ENCODE measurements at places on chromosomes 13 and 19.

- no peak for DNase-seq
Measured at GRCh38 chr19:7784856-7785255, 21.8 kb downstream of the CLEC4M start.

- no peak for DNase-seq
Measured at GRCh38 chr13:42001580-42001979, 40.7 kb upstream of the VWA8 start.

GRCh38 chr13:99566125-99567083 lies 65.1 kb downstream of the TM9SF2 start:
- DNase-seq: no peak

- DNase-seq: no peak
Measured at GRCh38 chr13:50649211-50649610, 194.3 kb downstream of the DLEU7 start.

GRCh38 chr19:1067341-1067957 lies 482 bp downstream of the ARHGAP45 start:
- no peak for DNase-seq

DNA sequence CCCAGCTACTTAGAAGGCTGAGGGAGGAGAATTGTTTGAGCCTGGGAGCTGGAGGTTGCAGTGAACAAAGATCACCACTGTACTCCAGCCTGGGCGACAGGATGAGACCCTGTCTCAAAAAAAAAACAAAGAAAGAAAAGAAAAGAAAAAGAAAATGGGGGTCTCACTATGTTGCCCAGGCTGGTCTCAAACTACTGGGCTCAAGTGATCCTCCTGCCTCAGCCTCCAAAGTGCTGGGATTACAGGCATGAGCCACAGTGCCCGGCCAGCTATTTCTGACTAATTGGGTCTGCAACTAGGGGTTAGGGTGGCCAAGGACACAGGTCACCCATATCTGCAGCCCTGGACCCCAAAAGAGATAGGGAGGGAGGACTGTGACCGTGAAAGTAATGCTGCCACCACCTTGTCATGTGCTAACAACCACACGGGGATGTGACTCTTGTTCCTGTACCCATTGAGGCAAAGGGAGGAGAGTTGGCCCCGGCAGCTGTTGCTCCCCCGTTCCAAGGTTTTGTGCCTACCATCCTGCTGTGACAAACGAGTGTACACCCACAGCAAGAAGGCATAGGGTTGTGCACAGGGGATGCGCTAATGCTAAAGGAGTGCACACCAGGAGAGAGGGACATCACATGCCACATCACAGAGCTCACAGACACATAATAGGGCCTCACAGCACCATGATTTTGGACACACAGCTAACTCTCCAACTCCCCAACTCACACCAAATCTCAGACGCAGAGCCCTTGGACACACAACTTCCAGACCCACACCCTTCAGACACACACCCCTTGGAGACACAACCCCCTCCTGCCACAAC lies 619 bp downstream of the MEF2B start:
- DNase-seq: no peak

DNA sequence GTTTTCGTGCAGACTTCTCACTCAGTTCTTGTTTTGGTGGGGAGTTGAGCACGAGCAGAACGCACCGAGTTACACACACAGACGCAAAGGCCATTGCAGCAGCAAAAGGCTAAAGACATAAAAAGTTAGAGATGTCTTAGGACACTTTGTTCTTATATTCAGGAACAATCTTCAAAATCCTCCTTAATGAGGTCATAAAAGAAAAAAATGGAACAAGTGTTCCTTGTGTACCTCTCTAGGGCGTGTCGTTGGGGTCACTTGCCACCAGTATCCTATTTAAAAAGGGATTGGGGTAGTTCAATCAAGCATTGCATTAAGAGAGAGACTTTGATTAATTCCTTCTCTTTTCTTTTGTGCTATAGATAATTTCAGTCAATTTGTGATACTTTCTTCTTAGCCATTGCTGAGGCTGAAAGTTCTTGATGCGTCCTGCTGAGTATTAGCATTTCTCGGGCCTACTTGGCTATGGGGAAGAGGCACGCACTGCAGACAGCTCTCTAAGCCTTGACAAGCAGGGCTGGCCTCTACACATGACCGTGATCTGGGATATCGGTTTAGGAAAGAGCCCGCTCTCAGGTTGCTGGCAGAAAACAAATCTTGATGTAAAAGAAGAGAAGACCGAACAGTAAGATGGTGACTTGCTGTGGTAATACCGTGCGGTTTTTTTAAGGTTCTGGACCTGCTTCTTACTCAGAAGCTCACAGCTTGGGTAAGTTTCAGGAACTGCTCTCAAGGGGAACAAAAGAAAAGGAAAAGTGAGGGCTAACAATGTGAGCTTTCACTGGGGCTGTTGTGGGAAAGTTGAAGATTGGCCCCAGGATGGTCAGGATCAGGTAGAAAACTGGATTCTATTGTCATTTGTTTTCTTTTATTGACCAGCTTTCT lies 223.6 kb downstream of the TM9SF2 start:
- no peak for DNase-seq

DNA sequence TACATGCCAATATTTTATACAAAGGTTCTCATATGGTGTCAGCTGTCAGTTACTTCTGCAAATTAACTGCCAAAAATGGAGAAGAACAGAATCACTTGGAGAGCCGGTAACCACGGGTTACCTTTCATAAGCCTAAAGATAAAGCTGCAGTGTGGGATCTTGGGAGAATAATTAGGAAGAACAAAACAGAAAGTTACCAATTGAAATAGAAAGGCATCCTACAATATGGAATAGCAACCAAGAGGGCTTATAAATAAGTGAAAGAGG lies 74.2 kb downstream of the TSHZ3 start:
- DNase-seq: no peak

- DNase-seq: no peak
Measured at GRCh38 chr13:21065686-21066085, 4.3 kb upstream of the LATS2 start.

DNA sequence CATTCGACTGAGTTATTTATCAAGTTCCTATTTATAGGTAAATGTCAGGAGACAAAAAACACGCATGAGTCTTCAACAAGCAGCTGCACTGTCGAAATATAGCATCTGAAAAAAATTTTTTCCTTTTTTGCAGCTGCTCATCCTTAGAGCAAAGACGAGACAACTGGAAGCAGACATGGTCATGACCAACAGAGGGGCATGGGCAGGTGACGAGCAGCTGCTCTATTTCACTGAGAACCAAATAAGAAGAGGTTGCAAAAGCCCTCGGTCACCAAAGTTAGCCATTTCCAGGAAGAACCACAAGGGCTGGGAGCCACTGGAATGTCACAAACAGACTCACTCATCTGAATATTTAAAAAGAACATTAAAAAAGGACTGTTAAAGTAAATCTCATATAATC lies 22.2 kb downstream of the SOHLH2 start:
- DNase-seq: no peak

DNA sequence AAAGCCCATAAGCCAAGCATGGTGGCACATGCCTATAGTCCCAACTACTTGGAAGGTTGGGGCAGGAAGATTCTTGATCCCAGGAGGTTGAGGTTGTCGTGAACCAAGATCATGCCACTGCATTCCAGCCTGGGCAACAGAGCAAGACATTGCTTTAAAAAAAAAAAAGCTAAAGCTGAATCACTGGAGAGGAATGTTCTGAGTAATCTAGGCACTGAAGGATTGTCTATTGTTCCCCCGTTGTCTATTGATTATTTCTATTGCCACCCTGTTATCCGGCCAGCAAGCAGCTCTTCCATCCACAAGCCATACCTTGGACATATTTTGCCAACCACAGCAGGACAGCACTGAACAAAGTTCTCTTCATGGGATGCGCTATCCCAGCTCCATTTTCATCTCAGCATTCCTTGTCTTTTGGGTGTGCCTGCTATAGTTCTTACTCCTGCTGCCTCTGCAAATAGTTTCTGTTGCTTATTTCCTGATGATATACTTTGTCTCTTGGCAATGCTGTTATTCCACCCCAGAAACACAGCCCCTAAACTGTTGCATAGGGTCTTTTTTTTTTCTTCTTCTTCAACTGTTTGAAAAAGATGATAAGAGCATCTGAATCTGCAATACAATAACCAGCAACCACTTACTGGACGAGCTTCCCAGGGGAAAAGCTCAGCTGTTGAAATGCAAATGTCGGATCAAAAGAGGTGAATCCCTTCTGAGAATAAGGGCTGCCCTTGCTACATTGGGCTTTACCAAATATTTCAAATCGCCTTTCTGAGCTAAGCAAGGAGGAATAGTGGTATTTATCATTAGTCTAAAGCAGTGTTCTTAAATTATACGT lies 22.2 kb upstream of the SIAH3 start:
- no peak for DNase-seq

DNA sequence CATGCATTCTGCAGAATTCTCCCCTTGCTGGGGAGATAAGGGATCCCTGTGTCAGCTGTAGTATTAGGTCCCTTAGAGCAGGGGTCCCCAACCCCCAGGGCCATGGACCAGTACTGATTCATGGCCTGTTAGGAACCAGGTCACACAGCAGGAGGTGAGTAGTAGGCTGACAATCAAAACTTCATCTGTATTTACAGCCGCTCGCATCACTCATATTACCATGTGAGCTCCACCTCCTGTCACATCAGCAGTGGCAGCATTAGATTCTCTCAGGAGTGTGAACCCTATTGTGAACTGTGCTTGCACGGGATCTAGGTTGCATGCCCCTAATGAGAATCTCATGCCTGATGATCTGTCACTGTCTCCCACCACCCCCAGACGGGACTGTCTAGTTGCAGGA lies 37.9 kb downstream of the CPAMD8 start:
- DNase-seq: no peak

GRCh38 chr13:23609414-23609760 lies 39.2 kb downstream of the TNFRSF19 start:
- no peak for DNase-seq

- no peak for DNase-seq
Measured at GRCh38 chr13:79003989-79004898, 345.3 kb upstream of the OBI1 start.

DNA sequence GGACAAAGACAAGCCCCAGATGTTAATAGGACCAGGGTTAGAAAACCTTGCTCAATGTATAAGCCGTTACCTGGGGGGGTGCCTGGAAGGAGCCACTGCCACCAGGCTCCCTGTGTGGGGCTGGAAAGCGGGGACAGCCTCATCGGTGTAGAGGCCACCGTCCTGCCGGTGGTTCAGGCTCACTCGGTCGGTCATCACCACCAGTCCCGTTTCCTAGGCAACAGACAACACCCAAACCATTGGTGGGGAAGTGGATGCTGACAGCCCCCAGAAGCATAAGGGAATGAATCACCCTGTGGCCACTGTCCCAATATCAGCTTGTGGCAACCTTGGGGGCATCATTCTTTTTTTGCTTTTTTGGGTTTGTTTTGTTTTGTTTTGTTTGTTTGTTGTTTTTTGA lies 55.8 kb downstream of the CPAMD8 start:
- no peak for DNase-seq

DNA sequence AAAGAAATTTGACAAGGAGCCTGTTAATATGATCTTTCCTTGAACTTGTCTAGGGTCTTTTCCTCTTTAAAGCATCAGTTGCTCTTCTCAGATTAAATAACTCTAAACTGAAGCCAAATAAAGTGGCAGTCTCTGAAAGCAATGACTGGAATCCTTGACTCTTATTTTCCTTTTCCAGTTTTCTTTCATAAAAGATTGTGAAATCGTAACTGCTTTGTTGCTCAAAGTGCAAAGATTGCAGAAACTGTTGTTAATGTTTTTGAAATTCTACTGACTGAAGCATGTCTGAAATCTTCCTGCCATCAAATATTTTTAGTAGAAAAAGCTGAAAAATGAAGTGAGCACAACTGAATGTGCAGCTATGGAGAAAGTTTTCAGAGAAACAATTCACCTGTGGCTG lies 1.9 kb downstream of the NHLRC3 start:
- no peak for DNase-seq

DNA sequence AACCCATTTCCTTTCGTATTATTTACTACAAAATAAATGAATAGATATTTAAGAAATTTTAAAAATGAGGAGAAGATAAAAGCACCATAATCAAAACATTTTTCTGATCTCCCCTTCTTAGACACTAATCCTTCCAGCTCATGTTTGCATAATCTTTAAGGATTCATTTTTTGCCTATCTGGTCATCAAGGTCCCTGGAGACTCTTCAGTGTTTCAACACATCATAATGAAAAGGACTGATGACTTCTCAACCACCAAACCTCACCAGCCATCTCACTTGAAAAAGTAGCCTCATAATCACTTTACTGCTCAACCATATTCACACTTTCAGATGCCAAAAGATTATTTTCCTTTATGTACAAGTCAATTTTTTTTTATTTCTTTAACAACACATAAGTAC lies 80.1 kb downstream of the DCLK1 start:
- no peak for DNase-seq

GRCh38 chr19:49155005-49155819 lies at the start of gene HRC:
TSS of gene HRC (minus strand) at chr19:49155396. CDS start at chr19:49155237, 159 bp downstream.
- DNase-seq: no peak

- DNase-seq: no peak
Measured at GRCh38 chr13:23776698-23777574, 112.3 kb downstream of the MIPEP start.

DNA sequence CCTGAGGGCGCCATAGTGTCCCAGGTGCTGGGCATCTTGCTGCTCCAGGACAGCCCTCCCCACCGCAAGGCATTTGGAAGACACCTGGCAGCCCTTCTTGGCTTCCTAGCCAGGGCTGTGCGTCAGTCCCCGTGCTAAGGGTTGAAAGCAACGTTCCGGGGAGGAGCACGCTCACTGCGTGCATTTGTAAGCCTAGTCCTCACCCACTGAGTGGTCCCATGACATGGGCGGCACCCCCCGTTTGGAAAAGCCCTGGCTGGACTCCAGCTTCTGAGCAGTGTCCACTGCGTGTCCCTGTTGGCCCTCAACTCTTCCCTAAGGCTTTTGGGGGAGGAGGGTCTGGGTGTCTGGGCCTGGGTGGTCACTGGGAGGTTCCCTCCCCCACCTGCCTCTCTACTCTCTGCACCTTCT lies 76.3 kb upstream of the GPR183 start:
- DNase-seq: no peak

GRCh38 chr13:84648069-84648640 lies 765.9 kb upstream of the SLITRK1 start:
- DNase-seq: no peak

DNA sequence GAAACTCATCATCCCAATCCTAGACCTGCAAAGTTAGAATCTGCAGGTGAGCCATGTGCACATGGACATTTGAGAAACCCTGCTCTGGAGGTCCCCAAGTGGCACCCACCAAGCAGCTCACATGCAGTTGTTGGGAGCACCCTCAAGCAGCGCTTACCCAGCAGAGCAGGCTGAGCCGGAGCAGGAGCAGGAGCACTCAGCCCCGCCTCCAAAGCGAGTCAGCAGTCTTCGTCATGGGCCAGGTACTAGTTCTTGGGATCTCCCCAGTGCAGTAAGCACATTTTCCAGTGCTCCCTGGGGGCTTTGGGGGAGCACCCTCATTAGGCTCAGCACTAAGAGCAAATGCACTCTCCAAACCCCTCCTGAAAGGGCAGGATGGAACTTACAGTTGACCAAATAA lies 572.7 kb downstream of the IRS2 start:
- no peak for DNase-seq

DNA sequence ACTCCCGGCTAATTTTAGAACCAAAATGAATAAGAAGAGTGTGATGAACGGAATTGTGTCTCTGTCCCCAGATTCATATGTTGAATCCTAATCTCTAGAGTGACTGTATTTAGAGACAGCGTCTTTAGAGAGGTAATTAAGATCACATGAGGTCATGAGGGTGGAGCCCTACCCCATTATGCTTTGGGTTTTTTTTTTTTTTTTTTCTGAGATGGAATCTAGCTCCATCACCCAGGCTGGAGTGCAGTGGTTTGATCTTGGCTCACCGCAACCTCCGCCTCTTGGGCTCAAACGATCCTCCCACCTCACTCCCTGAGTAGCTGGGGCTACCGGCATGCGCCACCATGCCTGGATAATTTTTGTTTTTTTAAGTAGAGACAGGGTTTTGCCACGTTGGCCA lies 27.9 kb downstream of the FBXO27 start:
- no peak for DNase-seq

- no peak for DNase-seq
Measured at GRCh38 chr13:73109288-73109899, 50.6 kb downstream of the KLF5 start.

Measured in stimulated activated CD8-positive, alpha-beta memory T cell treated with anti-CD3 and anti-CD28 coated beads, Interleukin-2, amount 100 ng/mL, for 1 hour (primary cell).